Psoas muscle (tissue), 8 donors: ENCODE measurements at places on chromosomes 16 and 17. TPM values are rescaled to one million over a fixed set of nuclear protein-coding genes. Genes with fewer than 3 reads are reported as not detected.

DNA sequence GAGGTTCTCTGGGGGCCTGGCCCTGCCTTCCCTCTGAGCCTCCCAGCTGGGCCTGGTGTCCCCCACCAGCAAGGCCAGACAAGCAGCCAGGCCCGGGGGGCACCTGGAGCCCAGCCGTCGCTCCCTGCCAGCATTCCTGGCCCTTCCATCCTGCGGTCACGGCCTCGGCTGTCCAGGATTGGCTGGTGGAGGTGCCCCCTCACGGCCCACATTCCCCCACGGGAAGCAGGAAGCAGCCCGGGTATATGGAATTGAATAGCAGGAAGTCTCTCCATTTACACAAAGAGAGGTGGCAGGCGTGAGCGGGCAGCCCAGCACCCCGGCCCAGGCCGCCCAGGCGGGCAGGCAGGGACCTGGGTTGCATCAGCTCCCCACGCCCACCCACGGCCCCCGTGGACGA lies 14.5 kb downstream of the TRAF7 start:
- DNase-seq: no peak
- H3K27ac ChIP-seq: peak overlapping the region; percentile 53
- no peaks in the 10 kb centered on the region for H3K27me3 ChIP-seq
- no peaks in the 10 kb centered on the region for H3K4me1 ChIP-seq
- H3K36me3 ChIP-seq: peaks cover 3% of the 10 kb centered on the region

The TANGO6 gene
- 6.0 TPM for polyA plus RNA-seq

- H3K36me3 ChIP-seq: no peaks in the 10 kb centered on the region
- peaks cover 24% of the 10 kb centered on the region for H3K4me1 ChIP-seq
- H3K4me3 ChIP-seq: peak within 1 kb of the TSS; percentile 81
- peak within 1 kb of the TSS; percentile 84 for H3K27ac ChIP-seq
Observed at GRCh38 chr17:39401412-39402243, at the start of gene FBXL20. Gene FBXL20 (minus strand): TSS chr17:39401626. CDS start chr17:39401402, 224 bp downstream.

GRCh38 chr16:2529961-2530628 lies 1.1 kb downstream of the CEMP1 start:
- no peak overlapping the region for H3K27ac ChIP-seq
- H3K4me3 ChIP-seq: no peak overlapping the region
- H3K4me1 ChIP-seq: peaks cover 12% of the 10 kb centered on the region
- no peaks in the 10 kb centered on the region for H3K27me3 ChIP-seq
- no peak for DNase-seq
- no peaks in the 10 kb centered on the region for H3K36me3 ChIP-seq

The PRAC2 gene
- not detected for polyA plus RNA-seq

GRCh38 chr17:53191878-53192277 lies 630.8 kb upstream of the KIF2B start:
- H3K27ac ChIP-seq: no peak overlapping the region
- H3K27me3 ChIP-seq: no peaks in the 10 kb centered on the region
- H3K4me1 ChIP-seq: no peaks in the 10 kb centered on the region
- no peaks in the 10 kb centered on the region for H3K36me3 ChIP-seq

- no peak overlapping the region for H3K27ac ChIP-seq
- H3K4me3 ChIP-seq: no peak overlapping the region
- DNase-seq: no peak
- H3K4me1 ChIP-seq: peaks cover 6% of the 10 kb centered on the region
- no peaks in the 10 kb centered on the region for H3K36me3 ChIP-seq
Observed at GRCh38 chr17:67557921-67558320, 159.8 kb upstream of the NOL11 start.

GRCh38 chr17:30240177-30240576 lies 4.7 kb upstream of the SLC6A4 start:
- no peak overlapping the region for H3K27ac ChIP-seq
- DNase-seq: no peak
- no peak overlapping the region for H3K4me3 ChIP-seq
- H3K4me1 ChIP-seq: peaks cover 7% of the 10 kb centered on the region
- H3K27me3 ChIP-seq: peaks cover 21% of the 10 kb centered on the region
- H3K36me3 ChIP-seq: no peaks in the 10 kb centered on the region

DNA sequence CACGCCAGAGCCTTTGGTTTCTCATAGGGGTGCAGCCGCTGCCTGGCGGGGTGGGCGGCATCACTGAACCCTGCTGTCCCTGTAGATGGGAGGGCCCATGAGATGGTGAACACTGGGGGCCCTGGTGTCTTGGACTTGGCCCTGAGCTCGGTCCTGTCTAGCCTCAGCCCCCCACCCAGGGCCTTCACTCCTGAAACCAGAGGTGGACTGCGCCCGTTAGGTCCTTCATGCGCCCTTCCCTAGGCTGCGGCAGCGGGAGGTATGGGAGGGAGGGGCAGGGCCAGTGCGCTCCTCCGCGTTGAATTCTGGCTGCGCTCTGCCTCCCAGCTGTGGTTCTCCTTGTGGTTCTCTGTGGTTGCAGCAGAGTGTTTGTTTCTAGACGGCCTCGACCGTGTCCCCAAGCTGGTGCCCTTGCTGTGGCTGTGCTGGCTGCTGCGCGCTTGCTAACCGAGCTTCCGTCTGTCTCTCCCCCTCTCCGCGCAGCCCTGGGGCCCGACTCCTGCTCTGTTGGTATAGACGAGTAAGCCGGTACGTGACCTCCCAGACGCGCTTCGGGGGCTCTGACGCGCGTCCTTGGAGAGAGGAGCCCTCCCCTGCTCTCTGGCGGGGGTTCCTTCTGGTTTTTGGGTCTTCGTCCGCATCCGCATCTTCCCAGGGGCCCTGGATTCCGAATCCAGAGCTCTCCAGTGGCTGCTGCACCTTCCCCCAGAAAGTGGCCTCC lies 7.4 kb upstream of the NUDT16L1 start:
- DNase-seq: peak; percentile 52
- H3K36me3 ChIP-seq: peaks cover 70% of the 10 kb centered on the region
- H3K4me3 ChIP-seq: no peak overlapping the region
- peak overlapping the region; percentile 70 for H3K27ac ChIP-seq

GRCh38 chr17:57102122-57102521 lies 17.1 kb downstream of the AKAP1 start:
- H3K36me3 ChIP-seq: peaks cover 7% of the 10 kb centered on the region
- H3K27me3 ChIP-seq: no peaks in the 10 kb centered on the region

DNA sequence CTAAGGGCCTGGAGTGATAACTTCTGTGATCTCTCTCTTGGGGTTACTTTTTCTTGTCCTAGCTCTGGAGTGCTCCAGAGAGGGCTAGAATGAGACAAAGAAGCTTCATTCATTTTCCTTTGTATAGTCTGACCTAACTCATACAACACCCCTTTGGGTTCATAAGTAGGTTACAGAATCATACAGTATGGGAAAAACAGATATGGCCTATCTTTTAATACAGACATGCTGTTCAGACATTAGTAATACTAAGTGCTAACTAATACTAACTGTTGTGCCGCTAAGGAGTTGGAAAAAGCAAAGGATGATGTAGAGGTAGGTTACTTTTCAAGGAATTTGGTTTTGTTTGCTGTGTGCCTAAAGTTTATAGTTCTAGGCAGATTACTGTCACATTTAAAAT lies 84.7 kb downstream of the NLK start:
- peaks cover 9% of the 10 kb centered on the region for H3K36me3 ChIP-seq
- no peaks in the 10 kb centered on the region for H3K27me3 ChIP-seq
- H3K4me3 ChIP-seq: no peak overlapping the region
- no peak overlapping the region for H3K27ac ChIP-seq

DNA sequence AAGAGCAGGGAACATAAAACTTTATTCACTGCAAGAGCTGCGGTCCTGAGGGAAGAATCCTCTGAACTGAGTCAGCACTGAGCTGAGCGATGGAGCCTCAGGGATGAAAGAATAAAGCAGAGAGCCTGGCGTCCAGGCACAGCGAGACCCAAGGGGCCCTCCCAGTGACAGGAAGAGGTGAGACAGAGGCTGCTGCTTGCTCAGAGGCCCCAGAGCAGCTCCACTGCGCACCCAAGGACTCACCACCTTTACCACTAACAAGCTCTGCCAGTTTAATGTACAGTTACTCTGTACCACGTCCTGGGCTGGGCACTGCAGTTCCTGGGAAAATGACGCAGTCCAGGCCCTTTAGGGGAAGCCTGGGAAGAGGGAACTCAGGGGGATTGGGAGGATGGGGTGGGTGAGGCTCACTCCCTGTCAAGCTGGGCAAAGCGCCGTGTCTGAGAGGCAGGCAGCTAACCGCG lies 5.6 kb downstream of the GFAP start:
- H3K4me3 ChIP-seq: no peak overlapping the region
- H3K27ac ChIP-seq: no peak overlapping the region
- peaks cover 29% of the 10 kb centered on the region for H3K27me3 ChIP-seq
- no peak for DNase-seq

DNA sequence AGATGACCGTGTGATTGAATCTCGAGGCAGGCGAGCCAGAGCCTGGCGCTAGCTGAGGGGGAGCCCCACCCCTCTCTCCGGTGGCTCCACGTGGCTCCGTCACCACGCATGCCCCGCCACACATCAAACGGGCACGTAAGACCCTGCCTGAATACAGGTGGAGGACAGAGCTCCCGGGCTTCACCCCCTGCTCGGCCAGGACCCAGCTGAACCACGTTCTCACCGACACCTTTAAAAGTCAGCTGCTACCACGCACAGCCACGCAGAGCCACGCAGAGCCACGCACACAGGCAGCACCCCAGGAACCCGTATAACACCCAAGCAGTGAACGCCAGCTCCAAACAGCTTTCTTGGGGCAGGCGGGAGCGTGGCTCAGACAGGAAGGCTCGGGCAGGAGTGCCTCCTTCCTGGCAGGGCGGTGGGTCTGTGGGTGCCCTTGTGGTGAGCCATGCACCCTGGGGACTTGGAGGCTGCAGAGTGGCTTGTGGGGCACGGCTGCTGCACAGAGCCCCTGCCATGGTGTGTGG lies 4.4 kb downstream of the TMEM204 start:
- peak overlapping the region; percentile 72 for H3K4me3 ChIP-seq
- no peak overlapping the region for H3K27ac ChIP-seq
- no peaks in the 10 kb centered on the region for H3K36me3 ChIP-seq

GRCh38 chr17:80709090-80709695 lies 164.6 kb downstream of the RPTOR start:
- no peak for DNase-seq
- peaks cover 14% of the 10 kb centered on the region for H3K4me1 ChIP-seq
- no peak overlapping the region for H3K27ac ChIP-seq

The KRT34 gene
- polyA plus RNA-seq: not detected

DNA sequence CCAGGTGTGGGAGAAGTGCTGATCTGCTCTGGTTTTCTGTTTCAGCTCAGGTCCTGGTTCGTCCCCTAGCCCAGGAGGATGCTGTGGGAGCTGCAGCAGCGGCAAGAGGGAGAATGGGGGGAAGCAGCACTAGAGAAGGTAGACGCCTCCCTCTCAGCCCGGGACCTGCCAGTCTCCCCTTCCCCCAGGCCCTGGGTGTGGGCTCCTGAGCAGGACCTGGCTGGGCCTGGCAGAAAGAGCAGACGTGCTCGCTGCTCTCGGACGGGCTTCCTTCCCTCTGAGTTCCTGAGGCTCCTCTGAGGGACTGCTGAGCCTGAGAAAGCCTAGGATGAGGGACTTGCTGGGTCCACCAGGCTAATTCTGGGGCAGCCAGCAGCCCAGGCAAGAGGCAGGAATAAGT lies 3.1 kb downstream of the PRCD start:
- DNase-seq: no peak
- peaks cover 51% of the 10 kb centered on the region for H3K4me1 ChIP-seq
- H3K36me3 ChIP-seq: no peaks in the 10 kb centered on the region
- H3K4me3 ChIP-seq: no peak overlapping the region
- peaks cover 4% of the 10 kb centered on the region for H3K27me3 ChIP-seq

The SSTR5 gene
- polyA plus RNA-seq: 0.03 TPM

The SP6 gene
- polyA plus RNA-seq: 0.27 TPM

DNA sequence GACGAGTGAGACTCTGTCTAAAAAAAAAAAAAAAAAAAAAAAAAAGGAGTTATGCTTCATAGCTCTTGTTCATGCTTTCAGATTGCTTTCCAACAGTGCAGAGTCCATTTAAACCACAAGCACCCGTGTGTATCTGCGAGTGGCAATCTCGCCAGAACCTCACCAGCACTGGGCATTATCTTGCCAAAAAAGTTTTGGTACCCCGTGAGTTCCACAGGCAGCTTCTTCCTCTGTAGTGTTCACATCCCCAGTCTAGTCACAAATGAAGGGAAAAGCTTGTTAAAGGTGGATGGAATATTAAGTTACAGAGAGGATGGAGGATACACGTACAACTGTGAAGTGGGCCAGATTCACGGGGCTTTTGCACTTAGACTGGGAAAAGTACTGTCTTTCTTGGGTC lies 33.5 kb downstream of the WSB1 start:
- no peak overlapping the region for H3K4me3 ChIP-seq
- no peak overlapping the region for H3K27ac ChIP-seq
- no peaks in the 10 kb centered on the region for H3K36me3 ChIP-seq

- no peaks in the 10 kb centered on the region for H3K4me1 ChIP-seq
- DNase-seq: no peak
- H3K36me3 ChIP-seq: no peaks in the 10 kb centered on the region
- H3K27ac ChIP-seq: no peak overlapping the region
- peaks cover 10% of the 10 kb centered on the region for H3K27me3 ChIP-seq
- H3K4me3 ChIP-seq: no peak overlapping the region
Observed at GRCh38 chr16:89581045-89581695, 5.6 kb downstream of the CPNE7 start.

DNA sequence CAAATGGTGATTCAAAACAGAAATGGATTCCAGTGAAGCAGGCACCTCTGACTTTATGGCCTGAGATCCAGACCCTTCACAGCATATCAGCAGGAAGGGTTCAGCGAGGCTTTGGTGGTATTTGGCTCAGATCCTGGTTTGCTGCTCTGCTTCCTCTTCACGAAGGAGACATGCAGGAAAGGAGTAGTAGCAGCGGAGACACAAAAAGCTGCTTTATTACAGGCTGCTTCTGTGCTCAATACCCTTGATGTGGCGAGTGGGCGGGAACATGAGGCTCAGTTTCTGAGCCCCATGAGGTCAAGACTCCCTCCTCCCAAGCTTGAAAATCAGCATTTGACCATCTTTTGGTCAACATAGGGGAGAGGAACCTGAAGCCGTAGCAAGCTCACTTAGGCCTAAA lies 213.3 kb upstream of the AXIN2 start:
- no peak for DNase-seq
- H3K4me3 ChIP-seq: no peak overlapping the region
- no peak overlapping the region for H3K27ac ChIP-seq
- no peaks in the 10 kb centered on the region for H3K27me3 ChIP-seq

DNA sequence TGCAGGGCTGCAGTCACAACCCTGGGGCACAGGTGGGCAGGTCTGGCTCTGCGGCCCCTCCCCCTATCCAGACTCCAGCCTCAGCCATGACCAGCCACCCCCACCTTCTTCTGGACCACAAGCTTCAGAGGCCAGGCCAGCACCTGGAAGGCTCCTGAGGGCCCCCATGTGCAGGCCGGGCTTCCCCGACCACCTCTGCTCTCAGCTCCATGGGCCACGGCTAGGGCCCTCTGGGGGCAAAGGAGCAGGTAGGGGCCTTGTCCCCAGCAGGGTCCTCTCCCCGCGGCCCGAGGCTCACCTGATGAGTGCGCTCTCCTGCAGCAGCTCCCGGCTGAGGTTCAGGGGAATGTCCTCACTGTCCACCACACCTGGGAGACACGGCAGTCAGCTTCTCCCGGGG lies 16.9 kb downstream of the DNASE1 start:
- no peaks in the 10 kb centered on the region for H3K4me1 ChIP-seq
- H3K27ac ChIP-seq: no peak overlapping the region
- H3K27me3 ChIP-seq: no peaks in the 10 kb centered on the region
- DNase-seq: no peak
- peaks cover 89% of the 10 kb centered on the region for H3K36me3 ChIP-seq

DNA sequence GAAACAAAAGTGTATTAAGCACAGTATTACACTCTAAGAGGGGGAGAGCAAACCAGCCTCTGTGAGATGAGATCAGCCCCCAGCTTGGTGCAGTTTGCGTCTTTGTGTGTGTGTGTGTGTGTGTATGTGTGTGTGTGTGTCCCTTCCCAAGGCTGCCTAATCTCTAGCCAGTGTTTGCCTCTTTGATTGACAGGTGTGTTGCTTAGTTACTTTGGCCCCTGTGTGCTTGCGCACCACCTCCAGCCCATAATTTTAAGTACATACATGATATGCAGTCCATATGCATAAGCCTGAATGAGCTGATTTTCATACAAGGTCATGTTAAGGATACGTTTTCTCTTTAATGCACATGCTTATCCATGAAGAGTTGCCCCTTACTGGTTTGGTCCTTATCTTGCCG lies 2.1 kb upstream of the KRTAP3-2 start:
- no peak for DNase-seq
- no peaks in the 10 kb centered on the region for H3K36me3 ChIP-seq
